ENCODE measurements at places on chromosomes 6 and 20.

GRCh38 chr6:148329596-148330381 lies 12.8 kb upstream of the SASH1 start:
- DNase-seq, result no peak

DNA sequence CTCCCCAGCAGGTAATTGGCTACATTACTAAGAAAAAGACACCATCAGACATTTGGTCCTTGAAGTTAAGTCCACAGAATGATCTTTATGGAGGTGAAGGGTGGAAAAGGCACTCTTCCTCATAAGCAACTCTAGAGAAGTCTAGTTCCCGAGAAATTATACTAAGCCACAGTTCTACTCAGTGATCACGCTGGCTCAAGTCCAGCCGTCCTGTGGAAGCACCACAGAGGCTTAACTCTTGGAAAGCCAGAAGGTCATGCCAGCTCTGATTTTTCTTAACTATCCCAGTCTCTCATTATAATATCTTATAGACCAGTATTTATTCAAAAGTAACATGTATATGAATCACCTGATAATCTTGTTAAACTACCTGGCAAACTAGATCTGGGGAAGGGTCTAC lies 258.5 kb downstream of the EYA4 start:
- DNase-seq, result no peak

- peak; percentile 16 for DNase-seq
Observed at GRCh38 chr20:57475388-57476083, 49.4 kb downstream of the CTCFL start.

DNA sequence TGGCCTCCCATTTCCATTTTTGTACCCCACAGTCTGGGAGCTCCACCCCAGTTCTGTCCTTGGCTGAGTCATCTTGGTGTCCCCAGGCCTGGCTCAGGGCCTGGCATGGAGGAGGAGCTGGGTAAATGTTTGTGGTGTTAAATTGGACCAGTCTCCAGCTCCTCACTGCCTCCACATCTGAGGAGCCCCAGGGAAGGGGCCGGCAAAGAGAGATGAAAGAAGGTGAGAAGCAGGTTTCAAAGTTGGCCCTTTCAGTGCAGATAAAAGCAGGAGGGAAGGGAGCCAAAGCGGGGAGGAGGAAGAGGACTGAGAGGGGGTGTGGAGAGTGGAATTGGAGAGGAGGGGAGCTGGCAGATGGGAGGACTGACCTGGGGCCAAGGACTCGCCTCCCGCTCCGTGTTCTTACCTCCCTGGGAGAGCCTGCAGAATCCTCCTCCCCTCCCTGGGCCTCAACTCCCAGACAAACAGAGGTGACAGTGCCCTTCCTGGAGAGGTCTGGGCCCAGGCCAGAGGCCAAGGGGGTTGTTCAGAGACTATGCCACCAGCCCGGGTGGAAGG lies 89.0 kb downstream of the CD40 start:
- DNase-seq, result no peak

- DNase-seq, result no peak
Observed at GRCh38 chr20:14759979-14760378, 422.6 kb upstream of the FLRT3 start.

GRCh38 chr6:123902738-123903313 lies 99.2 kb downstream of the NKAIN2 start:
- no peak for DNase-seq
